ENCODE measurements at places on chromosomes 11 and 22.
A peak's percentile ranks its signal among the peaks of the same experiment; 100 is the strongest.

GRCh38 chr11:26276798-26277424 lies 55.0 kb upstream of the ANO3 start:
- peak; percentile 2 for DNase-seq

DNA sequence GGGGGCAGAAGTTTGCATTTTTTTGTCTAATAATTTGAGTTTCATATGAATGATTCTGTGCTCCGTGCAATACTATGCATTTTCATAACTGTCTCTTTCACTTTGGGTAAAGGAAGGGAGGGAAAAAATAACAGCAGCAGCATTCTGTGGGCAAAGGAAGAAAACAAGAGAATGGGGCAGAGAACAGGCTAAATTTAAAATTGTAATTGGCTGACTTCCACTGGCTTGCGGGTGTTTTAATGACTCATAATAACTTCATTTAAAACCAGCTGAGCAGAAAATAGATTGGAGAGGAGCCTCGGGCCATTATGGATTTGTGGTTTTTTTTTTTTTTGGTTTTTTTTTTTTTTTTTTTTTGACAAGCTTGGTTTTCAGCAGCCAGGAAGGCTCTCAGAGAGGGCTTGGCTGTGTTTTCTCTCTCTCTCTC lies 107.4 kb downstream of the ZBTB16 start:
- DNase-seq: no peak

DNA sequence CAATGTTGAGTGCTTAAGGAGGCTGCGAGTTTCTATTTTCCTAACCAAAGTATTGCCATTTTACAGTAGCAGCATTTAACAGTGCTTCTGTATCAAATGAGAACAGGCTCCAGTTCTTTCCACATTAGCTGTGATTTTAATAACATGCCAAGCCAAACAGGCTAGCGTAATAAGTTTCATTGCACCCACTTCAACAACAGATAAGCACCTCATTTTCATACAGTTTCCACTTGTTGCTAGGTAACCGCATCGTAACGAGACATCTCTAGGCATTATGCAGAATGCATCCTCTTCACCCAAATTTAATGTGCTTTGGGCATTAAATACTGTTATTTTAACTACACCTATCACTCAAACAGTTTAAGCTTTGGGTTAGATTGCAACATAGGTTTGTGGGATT lies 79.0 kb downstream of the CADM1 start:
- DNase-seq: no peak

DNA sequence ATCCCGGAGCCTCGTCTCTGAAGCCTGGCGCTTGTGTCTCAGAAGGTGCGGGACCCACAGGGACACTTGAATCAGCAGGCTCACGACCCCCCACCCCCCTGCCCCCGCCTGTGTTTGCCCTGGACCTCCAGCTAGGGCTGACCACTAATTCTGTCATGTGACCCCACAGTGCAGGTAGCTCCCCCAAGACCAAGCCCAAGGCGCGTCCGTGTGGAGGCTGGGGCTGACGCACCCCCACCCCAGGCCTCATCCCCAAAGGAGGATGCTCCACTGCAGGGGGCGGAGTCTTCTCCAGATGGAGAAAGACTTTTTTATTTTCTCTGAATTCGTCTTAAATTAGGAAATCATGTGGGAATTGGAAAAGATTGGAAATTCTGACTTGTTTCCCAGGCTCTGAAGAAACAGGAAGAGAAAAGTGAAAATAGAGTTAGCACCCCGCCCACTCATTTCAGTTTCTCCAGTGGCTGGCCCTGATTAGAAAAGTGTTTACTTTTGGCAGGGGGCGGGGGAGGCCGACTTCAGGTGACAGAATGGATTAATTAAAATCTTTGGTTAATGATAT lies 1.0 kb upstream of the RELA start:
- peak; percentile 55 for DNase-seq

DNA sequence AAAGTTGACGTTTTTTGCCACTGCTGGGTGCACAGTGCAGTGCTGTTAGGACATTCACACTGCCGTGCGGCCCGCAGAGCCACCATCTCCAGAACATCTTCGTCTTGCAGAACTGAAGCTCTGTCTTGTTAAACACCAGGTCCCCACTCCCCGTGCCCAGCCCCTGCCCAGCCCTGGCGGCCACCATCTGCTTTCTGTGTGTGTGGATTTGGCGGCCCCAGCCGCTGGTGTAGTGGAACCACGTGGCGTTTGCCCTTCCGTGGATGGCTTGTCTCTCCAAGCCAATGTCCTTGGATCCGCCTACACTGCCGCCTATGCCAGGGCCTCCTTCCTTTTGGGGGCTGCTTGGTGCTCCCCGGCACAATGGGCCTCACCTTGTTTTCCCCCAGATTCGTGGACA lies 8.2 kb upstream of the MUC5AC start:
- no peak for DNase-seq

DNA sequence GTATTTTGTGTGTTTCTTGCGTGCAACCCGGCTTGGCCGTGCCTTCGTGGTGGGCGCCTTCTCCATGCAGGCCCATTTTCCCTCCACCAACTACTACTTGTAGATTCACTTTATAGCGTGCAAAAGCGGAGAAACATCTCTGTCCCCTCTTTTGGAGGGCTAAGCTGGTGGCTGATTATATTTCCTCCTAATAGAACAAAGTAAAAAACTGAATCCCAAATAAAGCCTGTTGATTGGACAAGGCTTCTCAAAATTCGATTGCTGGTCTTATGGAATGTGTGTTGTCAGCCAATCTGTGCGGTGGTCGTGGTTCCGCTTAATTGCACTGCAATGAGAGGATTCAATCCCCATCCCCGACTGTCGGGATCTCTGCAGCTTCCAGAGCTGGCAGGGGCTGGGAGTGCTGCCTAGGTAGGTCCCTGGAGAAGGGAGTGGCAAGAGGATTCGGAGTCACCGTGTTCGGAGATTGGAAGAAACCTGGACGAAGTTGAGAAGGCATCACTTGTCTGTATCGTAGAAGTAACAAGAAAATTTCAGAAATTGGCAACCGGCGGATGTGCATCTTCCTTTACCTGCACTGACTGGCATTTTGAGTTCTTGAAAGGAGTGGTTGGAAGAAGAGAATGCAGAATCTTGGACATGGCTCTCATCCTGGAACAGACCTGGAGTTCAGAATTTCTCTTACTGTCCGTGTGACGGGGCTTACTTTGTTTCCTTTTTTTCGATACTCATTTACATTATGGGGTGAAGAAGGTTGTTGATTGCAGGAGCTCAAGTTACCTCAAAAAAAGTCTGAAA lies 1.1 kb downstream of the HMGXB4 start:
- no peak for DNase-seq

DNA sequence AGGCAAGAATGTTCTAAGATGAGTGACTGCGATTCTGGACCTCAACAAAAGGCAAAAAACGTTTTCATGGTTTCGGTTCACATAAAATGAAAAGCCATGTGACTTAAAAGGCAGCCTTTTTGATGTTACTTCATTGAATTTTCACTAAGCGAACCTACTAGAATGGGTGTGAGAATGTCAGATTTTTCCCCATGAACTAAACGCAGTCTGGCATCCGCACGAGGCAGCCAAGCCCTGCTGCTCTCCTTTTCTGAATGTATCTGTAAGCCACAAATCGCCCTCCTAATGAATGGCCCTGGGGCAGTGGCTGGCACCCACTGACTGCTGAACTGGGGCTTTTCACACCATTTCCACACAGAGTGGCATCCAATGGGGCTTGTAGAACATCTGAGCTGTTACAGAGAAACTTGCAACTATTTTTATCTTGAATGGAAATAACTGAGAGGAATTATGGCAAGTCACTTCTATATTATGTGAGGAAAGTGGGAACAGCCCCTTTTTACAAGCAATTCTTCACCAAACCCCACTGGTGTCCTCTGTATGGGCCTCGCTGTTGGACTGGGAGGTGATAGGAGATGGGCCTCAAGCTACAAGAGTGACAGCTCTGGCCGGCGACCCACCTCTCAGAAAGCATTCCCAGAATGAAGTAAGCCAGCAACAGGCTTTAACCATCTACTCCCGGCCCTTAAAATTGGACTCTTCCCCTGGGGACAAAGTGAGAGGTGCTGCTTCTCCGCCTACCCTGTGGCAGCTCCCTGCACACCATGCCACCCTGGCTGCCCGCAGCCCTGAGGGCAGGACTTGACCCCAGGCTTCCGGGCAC lies 29.4 kb downstream of the PPP2R1B start:
- DNase-seq: no peak

DNA sequence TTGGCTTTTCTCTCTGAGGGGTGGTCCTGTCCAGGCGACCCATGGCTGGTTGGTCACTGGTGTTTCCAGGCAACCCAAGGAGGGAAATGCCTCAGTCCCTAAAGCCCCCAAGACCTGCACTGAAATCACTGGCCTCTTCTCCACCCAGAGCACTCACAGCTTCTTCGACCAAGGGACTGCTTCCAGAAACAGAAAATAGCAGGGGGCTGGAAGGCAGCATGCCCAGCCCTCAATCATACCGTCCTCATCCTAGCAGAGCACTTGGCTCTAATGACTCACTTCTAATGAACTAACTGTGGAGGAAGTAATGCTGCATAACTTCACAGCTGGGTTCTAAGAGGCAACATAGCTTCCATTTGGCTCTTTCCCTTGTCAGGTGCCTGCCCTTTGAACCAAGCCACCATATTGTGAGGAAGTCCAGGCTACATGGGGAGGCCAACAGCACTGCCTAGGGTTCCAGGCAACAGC lies 27.6 kb downstream of the DKK3 start:
- DNase-seq: no peak

- DNase-seq: peak; percentile 58
Observed at GRCh38 chr22:41951898-41952474, at the start of gene SMIM45. Gene SMIM45 (plus strand): TSS chr22:41952150.

- no peak for DNase-seq
Observed at GRCh38 chr11:127493330-127494022, 492.9 kb upstream of the KIRREL3 start.

DNA sequence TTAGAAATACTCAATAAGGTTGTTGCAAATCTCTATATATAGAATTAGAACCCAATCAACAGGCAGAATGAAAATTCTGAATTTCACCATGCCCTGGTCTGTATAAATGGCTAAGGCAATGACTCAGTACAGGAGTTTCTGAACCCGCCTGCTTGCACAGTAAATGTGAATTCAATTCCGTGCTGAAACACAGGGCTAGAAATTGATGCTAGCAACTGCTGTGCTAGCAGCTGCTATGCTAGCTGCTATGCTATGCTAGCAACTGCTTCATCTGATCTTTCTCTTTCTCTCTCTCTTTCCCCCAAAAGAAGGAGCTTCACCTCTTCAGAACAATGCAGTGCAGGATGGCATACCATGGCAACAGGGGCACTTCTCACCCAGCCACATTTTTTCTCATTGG lies 9.7 kb upstream of the OR52J3 start:
- DNase-seq: no peak

- no peak for DNase-seq
Observed at GRCh38 chr11:37710031-37710430, 1112.0 kb upstream of the RAG2 start.

DNA sequence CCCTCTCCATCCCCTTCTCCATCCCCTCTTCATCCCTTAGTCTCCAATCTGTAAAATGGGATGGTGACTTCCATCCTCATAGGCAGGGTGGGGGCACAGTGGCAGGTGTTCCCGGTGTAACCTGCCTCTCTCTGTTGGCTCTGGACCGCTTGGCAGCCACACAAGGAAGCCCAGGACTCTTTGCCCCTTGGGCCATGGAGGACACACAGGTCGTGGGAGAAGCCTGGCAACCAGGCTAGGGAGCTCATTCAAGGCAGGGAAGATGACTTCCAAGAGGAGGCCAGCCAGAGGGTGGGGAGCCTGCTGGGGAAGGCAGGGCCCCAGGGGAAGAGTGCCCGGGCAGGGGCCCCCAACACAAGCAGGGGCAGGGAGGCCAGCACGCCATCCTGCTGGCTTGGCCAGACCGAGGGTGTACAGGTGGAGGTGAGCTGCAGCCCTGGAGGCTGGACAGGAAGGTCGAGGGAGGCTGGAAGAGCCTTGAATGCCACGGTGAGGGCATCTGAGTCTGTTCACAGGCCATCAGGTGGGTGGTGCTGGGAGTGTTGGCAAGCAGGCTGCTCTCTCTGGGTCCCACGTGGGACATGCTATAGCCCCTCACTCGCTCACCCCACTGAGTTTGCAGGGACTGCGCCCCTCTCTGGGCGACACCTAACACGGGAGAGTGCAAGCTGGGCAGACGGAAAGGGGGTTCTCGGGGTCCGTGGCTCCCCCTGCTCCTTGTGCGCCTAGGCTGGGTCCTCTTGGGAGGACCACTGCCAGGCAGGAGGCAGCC lies 15.5 kb upstream of the CTSD start:
- no peak for DNase-seq

DNA sequence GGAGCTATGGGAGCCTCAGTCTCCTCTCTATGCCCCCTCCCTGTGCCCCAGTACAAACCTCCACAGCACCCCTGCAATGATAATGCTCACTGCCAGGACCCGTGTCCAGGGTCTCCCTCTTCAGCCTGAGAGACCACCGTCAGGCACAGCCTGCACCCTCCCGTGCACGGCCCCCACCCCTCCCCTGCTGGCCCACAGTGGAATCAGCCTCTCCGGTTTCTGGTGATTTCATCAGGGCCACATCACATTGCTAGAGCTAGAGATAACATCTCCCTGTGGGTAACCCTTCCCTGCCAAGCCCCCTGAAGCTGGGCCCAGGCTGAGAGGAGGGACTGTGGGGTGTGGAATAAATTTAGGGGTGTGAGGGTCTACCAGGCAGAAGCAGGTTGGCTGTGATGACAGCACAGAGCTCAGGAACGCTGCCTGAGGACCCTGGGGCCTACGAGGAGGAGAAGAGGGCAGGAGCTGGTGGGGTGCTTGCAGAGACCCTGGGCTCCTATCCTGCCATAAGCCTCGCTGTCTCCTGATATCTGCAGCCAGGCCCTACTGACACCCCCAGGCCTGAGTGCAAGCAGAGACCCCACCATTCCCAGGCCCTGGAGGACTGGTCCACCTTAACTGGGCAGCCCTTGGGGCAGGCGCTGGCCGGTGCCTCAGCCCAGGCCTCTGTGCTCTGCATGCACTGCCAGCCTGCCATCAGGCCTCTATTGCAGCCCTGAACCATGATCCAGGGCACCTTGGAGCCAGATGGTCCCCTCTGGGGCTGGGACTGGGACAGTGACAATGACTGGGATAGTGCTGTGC lies at the start of gene KLHDC7B:
Gene KLHDC7B (plus strand): TSS at position 378 of the 804 bp plus-strand sequence. CDS start 345 bp downstream, at position 723.
- peak; percentile 16 for DNase-seq

GRCh38 chr11:17991783-17992433 lies 20.9 kb downstream of the SERGEF start:
- peak; percentile 33 for DNase-seq

GRCh38 chr22:29312218-29313125 lies 3.0 kb downstream of the RASL10A start:
- DNase-seq: no peak
